H1 (cell line): ENCODE measurements at places on chromosomes 3 and 15. TPM values are rescaled to one million over a fixed set of nuclear protein-coding genes. Genes with fewer than 3 reads are reported as not detected.

DNA sequence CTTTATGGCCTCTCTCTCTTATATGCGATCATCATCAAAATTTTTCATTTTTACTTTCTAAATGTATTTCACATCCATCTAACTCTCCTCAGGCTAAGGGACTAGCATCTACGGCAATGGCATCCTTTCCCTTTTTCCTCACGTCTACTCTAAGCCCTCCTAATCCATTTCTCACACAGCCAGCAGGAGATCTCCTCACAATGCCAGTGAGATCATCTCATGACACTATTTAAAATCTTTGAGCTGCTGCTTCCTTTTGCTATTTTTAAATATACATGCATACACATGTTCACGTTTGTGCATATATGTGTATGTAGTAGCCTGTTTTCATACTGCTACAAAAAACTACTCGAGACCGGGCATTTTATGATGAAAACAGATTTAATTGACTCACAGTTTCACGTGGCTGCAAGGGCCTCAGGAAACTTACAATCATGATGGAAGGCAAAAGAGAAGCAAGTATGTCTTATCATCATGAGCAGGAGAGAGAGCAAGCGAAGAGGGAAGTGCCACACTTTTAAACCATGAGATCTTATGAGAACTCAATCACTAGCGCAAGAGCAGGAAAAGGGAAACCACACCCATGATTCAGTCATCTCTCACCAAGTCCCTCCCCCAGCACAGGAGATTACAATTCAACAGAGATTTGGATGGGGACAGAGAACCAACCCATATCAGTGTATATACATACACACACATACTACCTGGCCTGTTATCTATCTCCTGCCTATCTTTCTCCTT is 599.2 kb upstream of the ROBO1 start:
- H3K27ac ChIP-seq: no peak overlapping the region
- no peak overlapping the region for H3K4me3 ChIP-seq
- H3K4me1 ChIP-seq: no peaks in the 10 kb centered on the region
- H3K27me3 ChIP-seq: no peaks in the 10 kb centered on the region

DNA sequence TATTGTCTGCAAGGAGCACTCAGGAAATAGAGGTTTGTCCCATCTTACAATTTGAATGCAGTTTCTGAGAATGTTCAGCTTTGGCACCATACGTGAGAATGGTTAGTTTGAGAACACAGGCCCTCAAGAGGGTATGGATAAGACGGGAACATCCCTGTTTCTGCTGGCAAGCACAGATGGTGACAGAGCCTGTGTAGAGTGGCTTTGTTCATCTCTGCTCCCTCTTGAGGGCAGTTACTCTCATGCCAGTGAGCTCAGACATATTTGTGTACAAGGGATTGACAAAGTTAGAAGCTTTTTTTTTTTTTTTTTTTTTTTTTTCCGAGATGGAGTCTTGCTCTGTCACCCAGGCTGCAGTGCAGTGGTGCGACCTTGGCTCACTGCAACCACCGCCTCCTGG is 71.5 kb upstream of the FILIP1L start:
- no peaks in the 10 kb centered on the region for H3K36me3 ChIP-seq
- no peaks in the 10 kb centered on the region for H3K27me3 ChIP-seq
- DNase-seq: no peak
- no peak overlapping the region for H3K4me3 ChIP-seq
- peaks cover 9% of the 10 kb centered on the region; the same call in 1 of the 2 replicates for H3K4me1 ChIP-seq

DNA sequence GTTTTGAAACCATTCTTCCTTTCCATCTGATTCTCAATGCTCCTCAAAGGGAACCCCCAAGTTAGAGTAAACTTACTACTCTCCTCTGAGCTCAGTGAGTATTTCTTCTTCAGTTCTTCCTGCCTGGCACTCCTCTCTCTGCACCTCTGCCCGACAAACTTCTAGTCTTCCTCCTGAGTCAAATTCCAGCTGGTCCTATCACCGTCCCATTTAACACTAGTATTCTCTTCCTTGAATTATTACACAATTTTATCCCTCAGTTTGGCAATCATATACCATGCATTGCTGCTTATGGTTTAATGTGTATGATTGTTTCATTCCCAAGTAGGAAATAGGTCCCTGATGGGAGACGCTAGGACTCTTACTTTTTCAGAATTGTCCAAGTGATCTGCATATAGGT is 279.7 kb downstream of the MECOM start:
- H3K27ac ChIP-seq: no peak overlapping the region
- no peaks in the 10 kb centered on the region for H3K4me1 ChIP-seq
- no peak overlapping the region for H3K4me3 ChIP-seq
- DNase-seq: no peak
- no peaks in the 10 kb centered on the region for H3K36me3 ChIP-seq
- H3K27me3 ChIP-seq: no peaks in the 10 kb centered on the region

Gene UROC1
- total RNA-seq: not detected in 2 replicates

DNA sequence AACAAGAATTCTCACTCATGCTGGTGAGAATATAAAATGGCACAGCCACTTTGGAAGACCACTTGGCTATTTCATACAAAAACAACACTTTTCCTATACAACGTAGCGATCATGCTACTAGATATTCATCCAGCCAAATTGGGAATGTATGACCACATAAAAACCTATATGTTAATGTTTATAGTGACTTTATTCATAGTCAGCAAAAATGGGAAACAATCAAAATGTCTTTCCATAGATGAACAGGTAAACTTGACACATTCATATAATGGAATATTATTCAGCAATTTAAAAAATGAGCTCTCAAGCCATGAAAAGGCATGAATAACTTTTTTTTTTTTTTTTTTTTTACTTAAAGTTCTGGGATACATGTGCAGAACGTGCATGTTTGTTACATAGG is 445.2 kb downstream of the ZBBX start:
- no peak for DNase-seq
- H3K4me3 ChIP-seq: no peak overlapping the region
- no peak overlapping the region for H3K27ac ChIP-seq
- no peaks in the 10 kb centered on the region for H3K4me1 ChIP-seq

GRCh38 chr15:76065793-76066192 is 6.0 kb downstream of the TMEM266 start:
- DNase-seq: no peak
- H3K36me3 ChIP-seq: no peaks in the 10 kb centered on the region
- H3K27ac ChIP-seq: no peak overlapping the region
- H3K4me3 ChIP-seq: no peak overlapping the region
- H3K4me1 ChIP-seq: peaks cover 2% of the 10 kb centered on the region; the same call in 1 of the 2 replicates
- no peaks in the 10 kb centered on the region; the same call in 1 of the 2 replicates for H3K27me3 ChIP-seq

Gene ONECUT1
- 6.1 and 6.4 TPM in 2 replicates for total RNA-seq

DNA sequence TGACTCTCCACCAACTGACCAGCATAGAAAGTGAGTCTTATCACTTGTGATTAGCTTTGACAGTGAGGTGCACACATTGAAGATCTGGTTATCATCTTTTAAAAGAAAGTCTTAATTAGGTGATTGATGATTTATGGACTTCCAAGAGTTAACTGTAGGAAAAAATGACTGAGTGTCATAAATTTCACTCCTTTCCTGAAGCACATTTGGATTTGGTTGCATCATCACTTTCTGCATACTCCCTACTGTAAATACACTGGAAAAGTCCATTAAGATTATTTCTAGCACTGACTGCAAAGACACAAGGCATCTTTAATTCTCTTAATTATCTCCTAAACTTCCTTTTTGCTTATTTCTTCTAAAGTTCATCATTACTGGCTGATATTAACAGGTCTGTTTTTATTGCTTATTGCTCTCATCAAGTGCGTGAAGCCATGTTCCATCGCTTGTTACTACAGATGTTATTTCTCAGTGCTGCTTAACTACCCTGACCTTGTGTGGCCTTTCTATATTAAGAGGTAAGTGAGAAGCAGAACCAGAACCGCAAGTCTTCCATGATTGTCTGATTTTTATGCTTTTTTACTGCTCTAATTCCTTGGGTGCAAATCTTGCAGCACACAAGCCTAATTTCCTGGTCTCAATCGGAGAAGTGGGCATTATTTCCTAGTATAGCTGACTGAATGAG is 153.2 kb downstream of the MEIS2 start:
- DNase-seq: no peak
- H3K4me1 ChIP-seq: peaks cover 3% of the 10 kb centered on the region; the same call in 1 of the 2 replicates
- H3K36me3 ChIP-seq: no peaks in the 10 kb centered on the region
- H3K4me3 ChIP-seq: no peak overlapping the region

- no peaks in the 10 kb centered on the region for H3K27me3 ChIP-seq
- H3K27ac ChIP-seq: no peak overlapping the region
- no peak overlapping the region for H3K4me3 ChIP-seq
- no peaks in the 10 kb centered on the region for H3K36me3 ChIP-seq
- no peaks in the 10 kb centered on the region for H3K4me1 ChIP-seq
- DNase-seq: no peak
Measured at GRCh38 chr3:118772036-118772435, 262.6 kb downstream of the IGSF11 start.

- no peak overlapping the region for H3K27ac ChIP-seq
- no peaks in the 10 kb centered on the region for H3K4me1 ChIP-seq
- no peaks in the 10 kb centered on the region for H3K36me3 ChIP-seq
- no peak for DNase-seq
- no peak overlapping the region for H3K4me3 ChIP-seq
Measured at GRCh38 chr15:98131924-98132323, 171.4 kb downstream of the ARRDC4 start.

Gene ACKR4
- not detected in 2 replicates for total RNA-seq

DNA sequence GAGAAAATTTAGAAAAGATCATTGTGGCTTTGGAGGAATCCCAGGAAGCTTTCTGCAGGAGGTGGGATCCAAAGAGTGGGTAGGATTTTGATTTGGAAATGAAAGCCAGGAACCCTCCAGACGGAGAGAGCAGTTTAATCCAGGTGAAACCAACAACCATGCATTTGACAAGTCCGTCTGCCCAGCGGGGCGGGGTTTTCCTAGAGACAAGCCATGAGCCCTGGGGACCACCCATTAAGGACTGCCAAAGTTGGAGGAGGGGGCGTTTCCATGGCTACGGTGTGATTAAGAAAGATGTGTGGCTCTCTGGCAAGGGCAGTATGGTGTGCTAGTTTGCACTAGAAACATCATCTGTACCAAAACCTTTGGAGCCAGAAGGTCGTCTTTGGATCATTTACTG is 53.4 kb downstream of the SRGAP3 start:
- H3K4me3 ChIP-seq: no peak overlapping the region
- peak; percentile 76 for DNase-seq
- 0 out of 2 replicates have a peak, but pooled peaks cover 3% of the 10 kb centered on the region for H3K4me1 ChIP-seq
- H3K27me3 ChIP-seq: no peaks in the 10 kb centered on the region

Gene ZBBX
- total RNA-seq: 0.84 and 1.0 TPM in 2 replicates

Gene BMF
- 24.2 and 30.9 TPM in 2 replicates for total RNA-seq

DNA sequence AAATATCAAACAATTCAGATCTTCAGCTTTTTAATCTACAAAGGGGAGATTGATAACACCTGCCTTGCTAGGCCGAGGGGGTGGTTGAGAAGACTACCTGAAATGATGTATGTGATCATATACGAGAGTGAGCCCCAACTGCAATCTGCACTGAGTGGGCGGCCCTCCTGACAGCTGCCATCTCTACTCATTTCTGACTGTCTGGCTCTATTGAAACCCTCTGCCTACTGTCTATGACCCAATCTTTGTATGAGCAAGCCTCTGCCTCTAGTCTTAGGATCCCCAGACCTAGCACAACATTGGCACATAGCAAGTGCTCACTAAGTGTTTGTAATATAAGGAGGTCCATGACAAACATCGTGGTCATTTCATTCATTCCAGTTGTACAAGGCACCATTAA is 144.4 kb upstream of the NR2F2 start:
- H3K36me3 ChIP-seq: no peaks in the 10 kb centered on the region
- no peak overlapping the region for H3K27ac ChIP-seq
- 0 out of 2 replicates have a peak, but pooled peaks cover 2% of the 10 kb centered on the region for H3K4me1 ChIP-seq
- H3K4me3 ChIP-seq: no peak overlapping the region
- no peaks in the 10 kb centered on the region for H3K27me3 ChIP-seq

Gene PLCL2
- 6.8 and 7.3 TPM in 2 replicates for total RNA-seq

Gene PRSS50
- 0.47 and 0.73 TPM in 2 replicates for total RNA-seq

DNA sequence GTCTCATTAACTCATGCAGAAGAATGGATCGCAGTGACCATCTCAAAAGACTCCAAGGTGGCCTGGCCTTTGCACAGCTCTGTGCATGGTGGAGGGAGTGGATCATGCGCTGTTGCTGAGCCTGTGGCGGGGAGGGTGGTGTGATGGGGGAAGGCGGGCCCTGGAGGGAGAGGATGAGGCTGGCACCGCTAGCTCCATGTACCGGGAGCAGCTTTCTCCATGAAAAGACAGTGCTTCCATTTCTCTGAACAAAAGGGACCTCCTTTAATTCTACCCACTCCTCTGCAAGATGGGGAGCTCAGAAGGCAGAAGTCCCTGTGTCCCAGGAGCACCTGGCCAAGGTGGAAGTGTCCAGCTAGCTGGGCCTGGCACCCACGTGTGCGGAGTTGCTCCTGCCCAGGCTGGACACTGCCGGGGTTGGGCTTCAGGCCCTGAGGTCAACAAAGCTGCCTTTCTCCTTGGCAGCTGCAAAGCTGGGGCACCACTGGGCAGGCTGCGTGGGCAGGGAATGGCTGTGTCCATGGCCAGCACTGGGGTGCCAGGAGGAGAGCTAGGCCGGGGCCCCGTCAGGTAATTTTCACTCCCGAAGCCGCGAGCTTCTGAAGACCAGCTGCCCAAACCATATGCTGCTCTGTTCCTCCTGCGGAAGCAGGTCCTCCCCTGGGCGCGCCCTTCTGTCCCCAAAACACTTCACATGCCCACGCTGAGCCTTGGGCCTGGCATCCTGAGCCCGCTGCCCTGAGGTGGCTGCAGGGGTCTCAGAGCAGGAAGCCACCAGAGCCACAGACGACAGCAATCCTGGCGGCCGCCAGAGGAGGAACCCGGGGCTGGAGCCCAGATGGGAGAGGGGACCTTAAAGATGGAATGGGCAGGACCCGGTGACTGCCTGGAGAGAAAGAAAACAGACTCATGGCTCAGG is 6.4 kb downstream of the MAP6D1 start:
- H3K27me3 ChIP-seq: peaks cover 3% of the 10 kb centered on the region
- DNase-seq: no peak

Gene OIP5
- total RNA-seq: 34.8 and 36.7 TPM in 2 replicates

GRCh38 chr15:35673093-35673684 is 127.2 kb upstream of the DPH6 start:
- no peaks in the 10 kb centered on the region for H3K36me3 ChIP-seq
- no peak overlapping the region for H3K27ac ChIP-seq
- no peak for DNase-seq
- no peaks in the 10 kb centered on the region for H3K27me3 ChIP-seq
- no peak overlapping the region for H3K4me3 ChIP-seq

Gene CLRN1
- 0.35 and 0.59 TPM in 2 replicates for total RNA-seq

DNA sequence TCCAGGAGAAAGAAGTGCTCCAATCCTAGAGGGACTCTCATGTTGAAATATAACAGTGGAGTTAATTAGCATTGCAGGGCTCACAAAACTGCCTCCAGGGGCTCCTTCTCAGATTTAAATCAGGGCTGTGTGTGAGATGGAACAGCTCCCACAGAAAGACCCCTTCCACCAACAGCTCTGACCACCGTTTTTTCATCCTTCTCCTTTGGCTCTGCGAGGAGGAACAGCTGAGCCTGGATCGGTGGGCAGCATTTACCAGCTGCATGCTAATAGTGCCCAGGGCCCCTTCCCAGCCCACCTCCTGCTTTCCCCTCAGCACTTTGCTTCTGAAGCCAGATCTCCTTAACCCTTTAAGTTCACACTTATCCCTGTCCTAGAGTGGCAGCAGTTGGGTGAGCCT is 119.2 kb upstream of the UBE2E1 start:
- no peak for DNase-seq
- H3K27me3 ChIP-seq: no peaks in the 10 kb centered on the region
- no peak overlapping the region for H3K27ac ChIP-seq
- no peak overlapping the region for H3K4me3 ChIP-seq
- H3K36me3 ChIP-seq: no peaks in the 10 kb centered on the region
- peaks cover 3% of the 10 kb centered on the region; the same call in 1 of the 2 replicates for H3K4me1 ChIP-seq

Gene SERINC4
- total RNA-seq: not detected in 2 replicates

Gene RHCG
- total RNA-seq: 0.46 TPM in 1 of 2 replicates, not detected in the other

Gene ACTC1
- 86.2 and 90.0 TPM in 2 replicates for total RNA-seq
